ENCODE measurements at places on chromosomes 5 and 9.

- DNase-seq, result no peak
Observed at GRCh38 chr9:114119242-114120191, 20.4 kb upstream of the KIF12 start.

GRCh38 chr9:13500034-13500433 is 220.5 kb upstream of the MPDZ start:
- no peak for DNase-seq

GRCh38 chr9:948497-948896 is 28.0 kb upstream of the DMRT3 start:
- no peak for DNase-seq

DNA sequence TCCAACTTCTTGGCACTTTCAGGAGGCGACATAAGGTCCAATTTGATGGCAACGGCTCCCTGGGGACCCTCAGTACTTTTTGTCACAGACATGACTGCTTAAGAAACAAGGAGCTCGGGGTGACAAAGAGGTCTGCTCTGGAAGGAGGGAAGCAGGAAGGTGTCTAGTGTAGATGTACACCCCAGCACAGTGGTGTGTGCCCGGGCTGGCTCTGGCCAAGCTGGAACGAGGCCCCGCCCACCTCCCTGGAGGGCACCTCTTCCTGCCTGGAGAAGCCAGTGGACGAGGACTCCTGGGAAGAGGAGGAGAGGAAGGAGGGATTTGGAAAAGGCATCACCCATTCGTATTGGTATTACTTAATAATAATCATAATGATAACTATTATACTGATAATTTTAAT is at the start of gene SLC36A2:
TSS of gene SLC36A2 (minus strand) at position 191 of the 400 bp plus-strand sequence. CDS start at position 92, 99 bp downstream.
- no peak for DNase-seq

DNA sequence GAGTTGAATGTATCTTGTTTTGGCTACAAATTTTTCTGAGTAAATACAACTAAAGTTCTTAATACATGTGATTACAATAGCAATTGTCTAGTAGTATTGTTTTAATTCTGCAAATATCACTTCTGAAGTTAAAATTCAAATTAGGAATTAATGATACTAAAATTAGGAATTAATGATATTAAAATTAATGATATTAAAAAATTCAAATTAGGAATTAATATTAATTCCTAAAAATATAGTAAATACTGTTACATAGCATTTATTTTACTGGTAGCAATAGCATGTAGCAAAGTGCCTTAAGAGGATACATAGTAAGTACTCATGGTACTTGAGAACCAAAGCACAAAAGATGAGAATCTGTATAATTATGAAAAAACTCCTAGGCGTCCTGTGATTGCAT is 136.2 kb downstream of the DMXL1 start:
- DNase-seq, result no peak

DNA sequence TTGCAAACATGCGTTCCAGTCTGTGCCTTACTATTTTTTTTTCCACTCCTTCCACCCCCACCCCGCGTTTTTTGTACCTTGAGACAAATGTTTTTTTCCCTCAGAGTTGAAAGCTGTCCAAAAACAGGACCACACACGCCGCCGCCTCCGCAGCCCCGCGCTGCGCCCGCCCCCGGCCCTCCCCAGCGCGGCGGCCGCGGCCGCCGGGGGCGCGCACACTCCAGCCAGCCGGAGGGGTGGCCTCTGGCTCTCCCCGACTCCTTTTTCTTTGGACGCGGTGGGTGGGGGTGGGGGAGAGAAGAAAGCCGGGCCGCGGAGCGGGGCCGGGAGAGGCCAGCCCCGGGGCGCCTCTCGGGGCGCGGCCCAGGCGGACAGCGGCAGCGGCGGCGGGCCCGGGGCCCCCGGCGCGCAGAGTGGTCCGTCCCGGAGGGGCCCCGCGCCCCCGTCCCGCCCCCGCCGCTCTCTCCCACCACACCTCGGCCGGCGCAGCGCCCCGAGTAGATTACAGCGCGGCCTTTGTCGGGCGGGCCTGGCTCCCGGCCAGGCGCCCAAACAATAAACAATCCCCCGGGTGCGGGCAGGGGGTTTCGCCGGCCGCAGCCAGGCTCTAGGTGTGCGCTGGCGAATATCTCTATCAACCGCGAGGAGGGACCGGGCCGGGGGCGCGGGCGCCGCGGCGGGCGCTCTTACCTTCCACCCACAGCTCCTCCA is 10.9 kb downstream of the PTCH1 start:
- DNase-seq, result no peak

DNA sequence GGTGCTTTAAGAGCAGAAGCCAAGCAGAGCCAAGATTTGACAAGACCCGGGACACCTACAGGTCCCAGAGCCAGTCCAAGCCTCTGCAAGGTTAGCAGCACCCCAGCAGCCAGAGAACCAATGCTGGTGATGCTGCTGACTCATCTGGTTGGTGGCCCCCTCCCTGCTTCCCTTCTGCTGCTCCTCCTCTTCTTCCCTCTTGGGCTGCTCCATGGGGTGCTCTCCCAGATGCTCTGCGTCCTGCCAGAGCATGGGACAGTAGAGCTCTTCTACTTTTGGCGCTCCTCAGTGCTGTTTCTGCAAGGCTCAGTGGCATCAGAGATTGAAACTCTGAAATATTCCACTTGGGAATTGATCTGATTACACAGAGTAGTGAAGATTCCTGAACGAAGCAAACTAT is 76.1 kb upstream of the SAP30L start:
- no peak for DNase-seq

GRCh38 chr5:158808542-158808941 is 291.2 kb downstream of the EBF1 start:
- no peak for DNase-seq

DNA sequence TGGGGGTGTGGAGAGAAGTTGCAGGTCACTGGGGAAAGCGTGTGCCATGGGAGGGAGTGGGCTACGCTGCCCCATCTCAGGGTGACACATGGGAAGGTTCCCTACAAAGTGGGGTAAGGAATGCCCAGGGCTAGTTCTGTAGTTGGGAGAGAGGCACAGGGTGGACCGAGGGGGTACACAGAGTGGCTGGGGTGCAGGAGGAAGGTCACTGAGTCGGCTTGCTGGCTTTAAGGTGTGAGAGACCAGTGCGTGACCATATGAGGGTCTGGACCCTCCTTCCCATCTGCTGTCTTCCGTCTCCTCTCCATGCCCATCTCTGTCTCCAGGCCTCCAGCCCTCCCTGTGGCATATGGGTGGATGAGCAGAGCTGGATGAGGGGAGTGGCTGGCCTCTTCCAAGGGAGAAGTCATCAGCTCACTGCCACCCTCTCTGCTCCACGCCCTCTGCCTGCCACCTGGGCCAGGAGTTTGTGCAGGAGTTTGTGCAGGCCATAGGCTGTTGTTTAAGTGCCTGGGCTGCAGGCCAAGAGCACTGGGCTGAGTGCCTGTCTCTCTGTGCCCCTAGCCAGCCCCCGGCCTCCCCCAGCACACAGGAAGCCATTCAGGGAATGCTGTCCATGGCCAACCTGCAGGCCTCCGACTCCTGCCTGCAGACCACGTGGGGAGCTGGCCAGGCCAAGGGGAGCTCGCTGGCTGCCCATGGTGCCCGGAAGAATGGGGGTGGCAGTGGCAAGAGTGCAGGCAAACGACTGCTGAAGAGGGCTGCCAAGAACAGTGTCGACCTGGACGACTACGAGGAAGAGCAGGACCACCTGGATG is 96.8 kb downstream of the PHF2 start:
- no peak for DNase-seq

DNA sequence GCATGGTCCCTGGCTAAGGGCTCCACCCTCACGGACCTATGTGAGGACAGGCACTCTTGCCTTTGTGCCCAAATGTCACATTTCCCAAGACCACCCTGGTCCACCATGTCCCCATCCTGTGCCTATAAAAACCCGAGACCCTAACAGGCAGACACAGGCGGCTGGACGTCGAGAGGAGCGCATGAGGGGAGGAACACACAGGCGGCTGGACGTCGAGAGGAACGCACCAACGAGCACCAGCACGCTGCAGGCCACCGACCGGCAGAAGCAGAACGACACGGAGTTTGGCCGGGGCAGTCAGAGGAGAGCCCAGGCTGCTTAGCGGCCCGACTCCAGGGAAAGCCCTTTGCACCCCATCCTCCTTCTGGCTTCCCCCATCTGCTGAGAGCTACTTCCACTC is 119.9 kb downstream of the ADAMTS2 start:
- DNase-seq, result no peak

GRCh38 chr5:7209658-7210057 is 186.3 kb upstream of the ADCY2 start:
- DNase-seq, result no peak

DNA sequence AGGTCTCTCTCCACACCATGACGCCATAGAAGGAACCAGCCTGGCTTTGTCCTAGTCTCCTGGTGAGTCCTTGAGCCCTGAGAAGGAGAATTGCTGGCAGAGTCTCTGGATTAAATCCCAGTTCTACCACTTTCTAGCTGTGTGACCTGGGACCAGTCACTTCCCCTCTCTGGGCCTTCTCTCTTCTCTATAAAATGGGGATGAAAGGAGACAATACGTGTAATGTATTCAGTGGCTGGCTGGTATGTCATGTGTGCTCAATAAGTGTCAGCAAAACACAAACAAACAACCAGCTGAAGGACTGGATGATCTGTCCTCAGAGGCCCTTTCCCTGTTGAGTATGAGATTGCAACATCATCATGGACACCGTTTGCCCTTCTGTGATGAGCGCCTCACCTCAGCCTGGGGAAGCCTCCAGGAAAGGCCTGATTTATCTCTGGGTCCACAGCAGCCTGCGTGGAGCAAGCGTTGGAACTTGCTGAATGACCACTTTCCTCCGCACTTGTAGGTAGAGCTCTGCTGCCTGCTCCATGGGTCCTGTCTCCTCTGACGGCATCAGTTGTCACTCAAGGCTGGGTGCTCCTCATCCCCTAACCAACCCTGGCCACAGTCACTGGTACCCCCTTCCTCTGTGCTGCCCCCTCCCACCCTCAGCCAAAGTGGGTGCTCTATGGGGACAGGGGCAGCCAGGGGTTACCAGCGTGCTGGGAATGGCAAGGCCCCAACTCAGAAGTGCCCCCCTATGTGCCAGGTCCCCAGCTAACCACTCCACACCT is 3.6 kb upstream of the NR5A1 start:
- DNase-seq, result no peak

- no peak for DNase-seq
Observed at GRCh38 chr5:176865964-176866363, 33.2 kb downstream of the HK3 start.

DNA sequence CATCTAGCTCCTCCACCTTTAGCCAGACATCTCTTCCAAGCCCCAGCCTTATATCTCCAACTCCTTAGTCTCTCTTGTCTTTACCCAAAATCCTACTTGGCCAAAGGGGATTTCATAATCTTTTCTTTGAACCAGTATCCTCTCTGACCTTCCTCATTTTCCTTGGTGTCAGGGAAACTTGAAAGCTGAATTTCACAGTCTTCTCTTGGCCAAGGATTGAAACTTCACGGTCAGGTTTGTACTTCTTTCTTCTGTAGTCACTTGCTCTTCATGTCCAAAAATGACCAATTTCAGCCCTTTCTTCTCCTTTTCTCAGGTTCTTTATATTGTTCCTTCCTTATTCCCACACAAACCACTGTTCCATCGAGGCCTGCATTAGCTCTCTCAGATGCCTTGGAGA is 473.7 kb upstream of the KLF4 start:
- DNase-seq, result no peak

GRCh38 chr5:59380350-59380951 is 513.1 kb downstream of the PDE4D start:
- DNase-seq, result no peak

DNA sequence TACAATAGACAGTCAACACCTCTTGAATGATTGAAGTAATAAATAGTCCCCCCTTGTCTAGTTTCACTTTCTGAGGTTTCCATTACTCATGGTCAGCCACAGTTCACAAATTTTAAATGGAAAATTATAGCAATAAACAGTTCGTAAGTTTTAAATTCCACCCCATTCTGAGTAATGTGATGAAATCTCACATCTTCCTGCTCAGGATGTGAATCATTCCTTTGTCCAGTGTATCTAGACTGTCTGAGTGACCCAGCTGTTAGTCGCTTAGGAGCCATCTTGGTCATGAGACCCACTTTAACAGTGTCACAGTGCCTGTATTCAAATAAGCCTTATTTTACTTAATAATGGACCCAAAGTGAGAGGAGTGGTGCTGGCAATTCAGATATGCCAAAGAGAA is 311.6 kb upstream of the PRR16 start:
- no peak for DNase-seq

DNA sequence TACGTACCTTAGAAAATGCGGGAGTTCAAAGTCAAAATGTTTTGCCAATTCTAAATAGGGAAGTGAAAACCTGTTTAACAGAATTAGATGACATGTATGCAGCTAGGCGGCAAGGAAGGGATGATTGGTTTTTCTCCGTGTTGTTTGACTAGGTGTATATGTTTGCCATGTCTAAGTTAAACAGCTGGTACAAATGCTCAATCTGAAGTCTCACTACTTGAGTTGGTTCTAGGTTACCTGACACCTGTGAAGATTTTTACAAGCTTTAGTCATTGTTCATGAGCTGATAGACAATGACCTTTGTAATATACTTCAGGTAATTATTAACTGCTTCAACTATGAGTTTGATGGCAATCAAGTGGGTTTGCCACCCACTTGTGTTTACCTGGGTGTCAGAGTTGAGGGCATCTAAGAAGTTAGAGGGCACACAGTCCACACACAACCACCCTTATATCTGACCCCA is 74.3 kb downstream of the SLC44A1 start:
- DNase-seq, result no peak

DNA sequence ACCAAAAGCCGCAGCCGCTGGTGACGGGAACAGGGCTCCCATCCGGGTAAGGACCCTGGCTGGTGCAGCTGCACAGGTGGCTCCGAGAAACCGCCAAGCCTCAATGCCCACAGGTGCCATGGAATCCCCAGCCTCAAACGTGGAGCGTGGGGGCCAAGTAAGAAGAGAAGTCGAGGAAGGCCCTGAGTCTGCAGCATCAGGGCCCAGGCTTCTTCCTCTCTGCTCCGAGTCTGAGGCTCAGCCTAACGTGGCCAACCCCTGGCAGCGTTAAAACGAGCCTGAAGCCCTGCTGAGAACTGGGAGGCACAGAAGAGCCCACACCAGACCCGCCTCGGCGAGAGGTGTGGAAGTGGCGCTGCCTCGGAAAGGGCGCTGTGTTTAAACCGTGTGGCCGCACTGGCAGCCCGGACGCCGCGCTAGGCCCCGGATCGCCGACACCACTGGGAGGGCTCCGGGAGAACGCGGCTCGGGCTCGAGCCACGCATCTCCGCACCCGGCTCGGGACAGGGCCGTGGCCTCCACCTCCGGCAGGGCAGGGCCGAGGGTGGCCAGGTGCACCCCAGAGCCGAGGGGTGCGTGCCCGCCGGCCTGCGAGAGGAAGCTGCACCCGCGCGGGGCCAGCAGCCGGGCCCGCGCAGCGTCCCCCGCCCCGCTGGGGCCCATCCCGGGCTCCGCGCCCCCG is 730 bp downstream of the ZMYND19 start:
- no peak for DNase-seq

DNA sequence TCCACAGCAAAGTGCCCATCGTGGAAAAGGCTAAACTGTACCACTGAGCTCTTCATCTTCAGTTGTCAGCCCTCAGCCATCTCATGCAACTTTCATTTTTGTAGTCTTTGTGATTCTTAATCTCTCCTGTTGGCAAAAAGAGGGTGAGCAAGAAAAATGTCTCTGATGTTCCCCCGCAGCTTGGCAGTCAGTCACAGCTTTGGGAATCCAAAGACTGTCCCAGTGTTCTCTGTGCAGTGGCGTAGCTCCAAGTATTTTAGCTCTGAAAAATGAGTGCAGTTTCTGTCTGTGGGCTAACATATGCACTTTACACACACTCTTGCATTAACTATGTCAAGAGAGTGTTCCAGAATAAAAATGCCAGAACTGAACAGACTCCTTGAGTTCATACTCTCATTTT is 372.2 kb downstream of the TMEM232 start:
- no peak for DNase-seq

GRCh38 chr9:137496601-137497375 is 37.7 kb upstream of the NSMF start:
- no peak for DNase-seq

- DNase-seq, result no peak
Observed at GRCh38 chr9:95077053-95077765, 240.3 kb downstream of the FANCC start.

Data from GOT3 (cell line).